ENCODE measurements at places on chromosomes 5 and 9.
A peak's percentile ranks its signal among the peaks of the same experiment; 100 is the strongest.

- DNase-seq = no peak
Measured at GRCh38 chr9:110777876-110778215, 109.3 kb downstream of the MUSK start.

DNA sequence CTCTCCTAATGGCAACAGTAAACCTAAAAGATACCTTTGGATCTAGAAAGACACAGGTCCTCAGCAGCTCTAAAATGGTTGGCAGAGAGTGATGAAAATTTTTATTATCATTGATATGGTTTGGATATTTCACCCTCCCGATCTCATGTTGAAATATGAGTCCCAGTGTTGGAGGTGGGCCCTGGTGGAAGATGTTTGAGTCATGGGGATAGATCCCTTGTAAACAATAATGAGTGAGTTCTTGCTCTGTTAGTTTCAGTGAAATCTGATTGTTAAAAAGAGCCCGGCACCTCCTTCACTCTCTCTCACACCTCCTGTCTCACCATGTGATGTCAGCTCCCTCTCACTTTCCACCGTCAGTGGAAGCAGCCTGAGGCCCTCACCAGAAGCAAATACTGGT lies 117.7 kb downstream of the FRMD3 start:
- no peak for DNase-seq

DNA sequence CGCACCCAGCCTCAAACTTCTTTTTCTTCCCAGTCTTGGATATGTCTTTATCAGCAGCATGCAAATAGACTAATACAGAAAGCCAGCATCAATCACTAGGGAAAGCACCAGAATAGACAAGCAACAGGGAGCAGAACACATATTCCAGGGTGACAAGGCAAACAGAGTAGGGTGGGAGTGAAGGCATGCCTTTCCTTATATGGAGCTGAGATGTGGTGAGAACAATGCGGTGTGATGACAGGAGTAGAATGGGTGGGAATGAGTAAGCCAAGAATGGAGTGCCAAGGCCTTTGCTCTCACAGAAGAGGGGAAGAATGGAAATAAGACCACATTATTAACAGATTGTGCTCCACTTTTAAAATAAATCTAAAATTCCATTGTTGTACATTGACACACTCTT lies 115.6 kb downstream of the CETN3 start:
- no peak for DNase-seq

GRCh38 chr9:134325813-134326723 lies at the start of gene RXRA:
RXRA (plus strand) TSS chr9:134326455; CDS start chr9:134326632, 177 bp downstream.
- peak; percentile 60 for DNase-seq

- DNase-seq = no peak
Measured at GRCh38 chr9:80500300-80500699, 928.5 kb downstream of the TLE4 start.

DNA sequence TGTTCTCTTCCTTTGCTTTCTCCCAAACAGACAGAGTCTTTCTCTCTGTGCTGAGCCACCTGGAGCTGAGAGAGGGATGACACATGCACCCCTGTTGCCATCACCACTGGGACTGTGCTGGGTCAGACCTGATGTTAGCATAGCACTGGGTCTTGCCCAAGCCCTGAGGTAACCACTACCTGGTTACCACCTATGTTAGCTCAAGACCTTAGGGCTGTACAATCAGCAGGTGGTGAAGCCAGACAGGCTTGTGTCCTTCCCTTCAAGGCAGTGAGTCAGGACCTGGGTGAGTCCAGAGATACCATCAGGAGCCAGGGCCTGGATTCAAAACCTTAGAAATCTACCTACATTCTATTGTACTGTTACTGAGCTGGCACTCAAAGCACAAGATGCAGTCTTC lies 32.1 kb downstream of the FST start:
- no peak for DNase-seq

DNA sequence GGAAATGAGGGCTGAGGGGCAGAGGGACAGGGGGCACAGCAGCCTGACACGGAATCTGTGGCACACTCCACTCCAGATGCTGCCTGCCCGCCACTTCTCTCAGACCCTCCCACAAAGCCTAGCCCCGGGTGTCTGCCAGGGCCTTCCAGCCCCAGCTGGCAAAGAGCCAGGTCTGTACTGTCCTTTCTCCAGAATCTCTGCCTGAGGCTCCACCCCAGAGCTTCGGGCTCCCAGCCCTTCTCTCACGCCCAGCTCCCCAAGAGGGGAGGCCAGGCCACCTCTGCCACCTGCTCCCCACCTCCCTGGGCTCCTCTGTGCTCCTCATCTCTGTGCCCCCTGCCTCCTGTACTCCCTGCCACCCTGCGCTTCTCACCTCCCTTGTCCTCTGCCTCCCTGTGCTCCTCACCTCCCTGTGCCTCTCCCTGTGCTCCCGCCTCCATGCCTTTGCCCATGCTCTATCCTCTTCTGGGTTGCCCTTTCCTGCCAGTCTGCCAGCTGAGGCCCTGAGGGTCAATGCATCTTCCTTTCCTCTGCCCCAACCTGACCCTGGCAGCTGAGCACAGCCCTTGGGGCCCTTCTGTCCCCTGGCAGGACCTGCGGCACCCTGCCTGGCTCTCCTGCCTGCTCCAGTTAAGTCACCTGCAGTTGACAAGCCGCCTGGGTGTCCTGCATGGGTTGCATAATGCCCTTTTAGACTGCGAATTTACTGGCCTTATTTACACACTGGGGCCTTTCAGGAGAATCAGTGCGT lies 36.4 kb downstream of the RASGEF1C start:
- no peak for DNase-seq

DNA sequence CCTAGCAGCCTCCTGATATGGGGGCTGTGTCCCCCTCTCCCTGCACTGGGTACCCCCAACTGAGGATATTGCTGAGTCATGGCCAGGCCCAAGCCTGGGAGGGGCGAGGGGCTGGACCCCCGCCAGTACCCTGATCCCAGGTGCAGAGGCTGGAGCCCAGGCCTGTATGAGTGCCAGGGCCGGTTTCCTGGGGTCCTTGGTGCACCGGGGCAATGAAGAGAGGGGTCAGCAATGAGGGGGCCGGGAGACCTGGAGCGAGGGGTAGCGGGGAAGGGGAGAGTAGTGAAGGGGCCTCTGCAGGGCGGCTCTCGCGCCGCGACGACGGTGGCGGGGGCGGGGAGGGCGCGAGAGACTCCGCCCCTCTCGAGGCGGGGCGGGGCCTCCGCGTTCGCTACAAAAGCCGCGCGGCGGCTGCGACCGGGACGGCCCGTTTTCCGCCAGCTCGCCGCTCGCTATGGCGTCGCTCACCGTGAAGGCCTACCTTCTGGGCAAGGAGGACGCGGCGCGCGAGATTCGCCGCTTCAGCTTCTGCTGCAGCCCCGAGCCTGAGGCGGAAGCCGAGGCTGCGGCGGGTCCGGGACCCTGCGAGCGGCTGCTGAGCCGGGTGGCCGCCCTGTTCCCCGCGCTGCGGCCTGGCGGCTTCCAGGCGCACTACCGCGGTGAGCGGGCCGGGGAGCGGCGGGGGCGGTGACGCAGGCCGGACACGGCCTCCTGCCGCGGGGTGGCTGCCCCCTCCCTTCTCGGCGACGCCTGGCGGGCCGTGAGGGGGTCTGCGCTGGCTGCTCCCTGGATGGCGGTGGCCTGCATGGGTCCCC lies at the start of gene SQSTM1:
SQSTM1 (plus strand) TSS at position 423 of the 815 bp plus-strand sequence; CDS start at position 455, 32 bp downstream.
- DNase-seq = peak; percentile 91

DNA sequence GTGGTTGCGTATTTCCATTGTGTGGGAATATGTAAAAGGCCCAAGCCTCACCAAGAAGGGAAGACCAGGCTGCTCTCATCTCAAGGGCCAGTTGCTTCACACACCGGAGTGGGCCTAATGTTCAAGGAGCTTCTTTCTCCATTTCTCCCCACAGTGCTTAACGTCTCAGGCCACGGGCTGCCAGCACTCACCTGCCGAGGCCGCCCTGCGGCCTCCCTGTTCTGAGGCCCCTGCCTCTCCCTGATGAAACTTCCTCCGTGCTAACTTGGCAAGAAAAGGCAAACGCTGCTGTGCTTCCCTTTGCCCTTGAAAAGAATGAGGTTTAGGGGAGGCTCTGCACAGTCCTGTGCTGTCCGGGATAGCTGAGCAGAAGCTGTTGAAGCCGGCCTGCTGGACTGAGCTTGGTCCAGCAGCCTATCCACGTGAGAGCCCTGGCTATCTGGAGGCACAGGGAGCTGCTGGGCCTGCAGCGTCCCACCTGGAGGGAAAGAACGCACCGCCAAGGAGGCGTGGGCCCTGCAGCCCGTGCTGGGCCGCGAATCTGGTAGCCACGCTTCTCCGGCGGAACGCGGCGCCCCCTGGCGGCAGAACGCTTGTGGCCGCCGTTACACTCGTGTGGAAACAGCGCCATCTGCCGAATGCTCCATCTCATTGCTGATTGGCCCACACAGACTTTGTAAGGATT lies 73.5 kb upstream of the PRSS3 start:
- DNase-seq = peak; percentile 92

GRCh38 chr9:19440823-19441580 lies 32.2 kb downstream of the ACER2 start:
- no peak for DNase-seq

DNA sequence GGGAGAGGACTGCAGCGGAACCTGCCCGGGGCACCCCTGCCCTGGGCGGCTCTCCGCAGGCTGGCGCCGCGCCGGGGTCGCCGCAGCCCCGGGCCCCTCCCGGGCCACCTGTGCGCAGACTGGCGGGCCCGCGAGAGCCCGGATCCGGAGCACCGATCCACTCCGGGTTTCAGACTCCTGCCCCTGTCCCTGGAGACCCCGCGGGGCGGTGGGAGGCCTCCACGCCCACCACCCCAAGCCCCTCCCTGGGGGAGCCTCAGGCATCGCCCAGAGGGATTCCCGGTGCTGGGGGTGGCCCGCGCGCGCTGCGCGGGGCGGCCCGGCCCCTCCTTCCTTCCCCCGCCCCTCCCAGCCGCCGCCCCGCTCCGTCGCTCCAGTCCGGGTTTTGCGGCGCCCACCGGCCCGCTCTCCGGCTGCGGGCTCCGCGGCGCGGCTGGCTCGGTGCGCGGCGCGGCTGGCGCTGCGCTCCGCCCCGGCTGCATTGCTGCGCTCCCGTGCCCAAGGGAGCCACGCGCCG lies at the start of gene UNC5A:
UNC5A (plus strand) TSS at position 479 of the 517 bp plus-strand sequence. CDS start 192 bp downstream, outside the sequence.
- DNase-seq = peak; percentile 80

- DNase-seq = no peak
Measured at GRCh38 chr9:97695995-97696802, 941 bp downstream of the XPA start.

GRCh38 chr5:39943811-39944210 lies 519.0 kb upstream of the DAB2 start:
- no peak for DNase-seq

DNA sequence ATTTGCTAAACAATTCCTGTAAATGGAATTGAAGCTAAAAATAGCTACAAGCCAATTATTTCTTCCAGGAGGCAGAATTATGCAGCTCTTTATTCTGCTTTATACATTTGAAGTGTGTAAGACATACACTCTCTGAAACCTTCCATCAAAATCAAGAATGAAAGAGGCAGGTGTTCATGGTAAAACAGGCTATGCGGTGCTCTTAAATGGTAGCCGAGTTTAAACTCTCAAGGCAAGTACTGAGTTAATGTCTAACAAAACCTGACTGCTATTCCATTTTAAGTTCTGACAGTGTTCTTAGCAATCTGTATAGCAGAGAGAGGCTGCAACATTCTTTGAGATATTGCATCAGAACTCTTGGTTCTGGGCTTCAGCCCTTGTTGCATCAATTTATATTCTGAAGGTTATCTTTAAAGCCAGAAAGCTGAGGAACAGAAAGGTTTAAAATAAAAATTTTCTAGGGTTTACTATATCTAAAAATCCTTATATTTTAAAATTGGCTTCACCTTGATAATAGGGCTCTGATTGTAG lies 248.3 kb upstream of the CCNG1 start:
- no peak for DNase-seq

DNA sequence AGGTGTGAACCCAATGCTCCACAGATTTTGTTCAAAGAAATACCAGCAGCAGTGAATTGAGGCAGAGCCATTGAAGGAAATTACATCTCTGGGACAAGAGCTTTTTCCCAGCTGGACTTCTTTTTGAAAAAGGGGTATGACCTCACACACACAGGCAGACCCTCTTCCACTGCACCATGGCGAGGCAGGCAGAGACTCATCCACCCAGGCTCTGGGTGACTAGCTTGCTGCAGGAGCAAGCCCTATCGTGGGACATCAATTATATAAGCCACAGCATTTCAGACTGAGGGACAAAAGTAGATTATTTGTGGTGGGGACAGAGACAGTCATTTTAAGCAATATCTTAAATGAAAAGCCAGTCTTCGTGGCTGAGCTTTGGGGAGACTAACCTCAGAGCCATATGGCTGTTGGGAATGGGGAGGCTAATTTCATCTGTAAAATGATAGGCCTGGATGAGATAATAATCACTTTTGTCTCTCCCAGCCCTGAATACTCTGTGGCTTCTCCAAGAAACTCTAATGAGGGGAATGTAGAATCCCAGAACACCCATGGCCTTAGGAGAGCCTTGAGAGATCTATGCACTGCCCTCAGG lies 113.1 kb upstream of the TNC start:
- no peak for DNase-seq

GRCh38 chr9:22425551-22425950 lies 21.1 kb upstream of the DMRTA1 start:
- no peak for DNase-seq

DNA sequence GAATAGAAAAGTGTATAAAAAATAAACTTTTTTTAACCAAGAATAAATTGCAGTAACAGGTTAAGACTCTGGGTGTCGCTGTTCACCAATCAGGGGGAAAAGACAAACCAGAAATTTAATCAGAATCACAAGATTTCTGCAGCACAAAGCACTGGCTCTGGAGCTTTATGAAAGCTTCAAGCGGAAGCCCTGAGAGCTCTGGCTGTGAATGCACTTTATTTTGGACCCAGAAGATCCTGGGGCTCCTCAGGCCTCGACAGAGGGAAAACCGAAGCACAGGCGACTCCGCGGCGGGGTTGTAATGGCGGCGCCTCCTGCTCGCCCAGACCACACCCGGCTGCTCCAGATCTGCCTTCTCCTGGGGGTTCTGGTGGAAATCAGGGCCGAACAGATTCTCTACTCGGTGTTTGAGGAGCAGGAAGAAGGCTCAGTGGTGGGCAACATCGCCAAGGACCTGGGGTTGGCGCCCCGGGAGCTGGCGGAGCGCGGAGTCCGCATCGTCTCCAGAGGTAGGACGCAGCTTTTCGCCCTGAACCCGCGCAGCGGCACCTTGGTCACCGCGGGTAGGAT lies at the start of gene PCDHGA4:
PCDHGA4 (plus strand) TSS at position 122 of the 570 bp plus-strand sequence; CDS start at position 209, 87 bp downstream.
- DNase-seq = no peak

- DNase-seq = no peak
Measured at GRCh38 chr9:78692871-78693270, 395.9 kb downstream of the PSAT1 start.

DNA sequence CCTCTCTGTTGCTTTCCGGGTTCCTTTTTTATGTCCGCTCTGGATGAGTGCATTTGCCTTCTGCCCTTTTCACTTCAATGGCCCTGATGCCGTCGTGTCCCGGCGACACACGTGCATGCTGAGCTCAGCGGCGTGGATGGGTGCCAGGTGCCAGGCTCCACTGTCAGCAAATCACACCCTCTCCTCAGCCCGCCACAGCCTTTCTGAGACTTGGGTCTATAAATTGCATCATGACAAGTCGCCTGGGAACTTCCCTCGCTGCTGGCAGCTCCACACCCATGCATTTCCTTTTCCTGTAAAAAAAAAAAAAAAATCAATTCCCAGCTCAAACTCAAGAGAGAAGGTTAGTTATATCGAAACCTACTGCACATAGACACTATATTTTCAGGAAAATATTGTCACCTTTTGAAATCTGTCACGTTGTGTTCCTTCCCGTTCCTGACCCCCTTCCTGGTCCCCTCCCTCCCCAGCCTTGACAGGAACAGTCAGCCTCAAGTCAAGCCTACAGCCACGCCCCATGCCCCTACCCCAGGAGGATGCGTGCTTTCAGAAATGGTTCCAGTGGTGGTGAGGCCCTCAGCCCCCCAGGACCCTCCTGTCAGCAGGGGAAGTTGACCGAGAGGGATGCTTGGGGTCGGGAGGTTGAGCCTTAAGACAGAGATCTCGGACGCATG lies 110.3 kb upstream of the PTCH1 start:
- no peak for DNase-seq

Measured in activated naive CD8-positive, alpha-beta T cell treated with anti-CD3 and anti-CD28 coated beads, Interleukin-2, amount 10 ng/mL, durations not matched to agents 7 days and 5 days (primary cell).